Activated CD8-positive, alpha-beta memory T cell treated with anti-CD3 and anti-CD28 coated beads for 48 hours (primary cell): ENCODE measurements at places on chromosomes 11 and 22.

DNA sequence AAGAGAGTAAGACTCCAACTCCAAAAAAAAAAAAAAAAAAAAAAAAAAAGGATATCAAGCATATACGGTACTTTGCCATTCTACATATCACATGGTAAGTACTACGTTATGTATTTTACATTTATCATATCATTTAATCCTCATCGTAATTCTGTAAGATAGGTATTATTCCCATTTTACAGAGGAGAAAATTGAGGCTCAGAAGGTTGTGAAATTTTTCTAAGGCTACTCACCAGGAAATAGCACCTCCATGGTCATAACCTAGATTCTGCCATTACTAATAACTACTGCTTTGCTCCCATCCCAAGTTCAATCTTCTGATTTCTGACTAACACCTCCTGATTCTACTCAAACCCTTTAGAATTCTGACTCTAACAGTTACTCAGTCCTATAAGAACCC lies 138.0 kb downstream of the FCHSD2 start:
- no peak for DNase-seq

- no peak for DNase-seq
Observed at GRCh38 chr11:65862191-65862735, 2.0 kb downstream of the MUS81 start.

GRCh38 chr22:50207383-50208140 lies 6.8 kb downstream of the SELENOO start:
- DNase-seq, result no peak

- no peak for DNase-seq
Observed at GRCh38 chr22:35318346-35319215, 18.9 kb downstream of the TOM1 start.

DNA sequence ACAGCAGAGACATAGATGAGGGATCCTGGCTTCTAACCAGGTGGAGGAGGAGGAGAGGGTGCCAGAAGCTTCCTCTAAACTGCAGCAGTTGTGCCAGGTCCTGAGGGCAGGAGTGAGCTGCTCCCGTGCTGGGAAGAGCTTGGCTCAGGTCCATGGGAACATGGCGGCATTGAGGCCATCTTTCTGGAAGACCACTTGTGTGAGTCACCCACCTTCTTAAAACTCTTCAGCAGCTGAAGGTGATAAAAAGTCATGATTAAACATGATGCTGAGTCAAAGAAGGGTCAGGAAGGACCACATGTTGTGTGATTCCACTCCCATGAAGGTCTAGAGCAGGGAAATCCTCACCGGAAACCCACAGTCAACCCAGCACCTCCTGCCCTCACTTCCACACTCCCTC lies 35.1 kb downstream of the LINC01488 start:
- DNase-seq, result no peak

DNA sequence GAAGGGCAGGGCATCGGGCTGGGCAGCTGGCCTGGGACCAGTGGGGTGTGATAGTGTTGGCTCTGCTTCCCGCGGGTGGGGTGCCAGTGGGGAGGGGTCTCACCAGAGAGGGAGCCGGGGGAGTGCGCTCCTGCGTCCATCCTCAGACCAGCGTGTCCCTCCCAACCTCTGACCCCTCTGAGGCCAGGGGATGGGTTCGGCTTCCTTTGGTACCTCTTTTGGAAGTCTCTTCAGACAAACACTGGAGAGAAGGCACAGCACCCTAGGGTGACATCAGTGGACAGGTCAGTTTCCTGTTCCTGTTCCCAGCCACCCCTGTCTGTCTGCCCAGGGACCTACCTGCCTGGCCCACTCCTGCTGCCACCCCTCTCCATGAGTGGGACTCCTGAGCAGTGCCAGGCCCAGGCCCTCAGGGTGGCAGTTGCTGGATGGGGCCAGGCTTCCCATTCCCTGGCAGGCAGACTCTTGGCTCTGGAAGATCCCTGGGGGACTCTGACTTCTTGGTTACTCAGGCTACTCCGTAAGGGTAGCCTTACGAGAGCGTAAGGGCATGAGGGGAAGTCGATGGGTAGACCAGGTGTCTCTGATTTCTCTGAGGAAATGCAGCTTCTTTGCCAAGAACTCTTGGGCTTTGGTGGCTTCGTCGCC lies 2.6 kb downstream of the TAGLN start:
- DNase-seq, result no peak

DNA sequence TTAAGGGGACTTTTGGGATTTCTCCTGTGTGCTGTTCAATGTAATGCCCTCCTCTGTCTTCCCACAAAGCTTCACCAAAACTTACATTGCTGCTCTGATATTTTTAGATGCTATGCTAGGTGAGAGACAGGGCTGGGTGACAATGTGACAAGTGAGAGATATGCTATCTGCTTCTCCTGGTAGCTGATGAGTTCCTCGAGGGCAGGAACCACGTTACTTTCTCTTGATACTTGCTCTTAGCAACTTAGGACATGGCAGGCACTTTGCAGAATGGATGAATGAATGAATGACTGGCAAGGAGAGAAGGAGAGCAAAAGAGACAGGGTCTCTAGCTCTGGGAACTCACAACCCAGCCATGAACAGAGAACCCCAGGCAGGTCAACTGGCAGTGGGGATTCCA lies 115.4 kb downstream of the C11orf58 start:
- no peak for DNase-seq

DNA sequence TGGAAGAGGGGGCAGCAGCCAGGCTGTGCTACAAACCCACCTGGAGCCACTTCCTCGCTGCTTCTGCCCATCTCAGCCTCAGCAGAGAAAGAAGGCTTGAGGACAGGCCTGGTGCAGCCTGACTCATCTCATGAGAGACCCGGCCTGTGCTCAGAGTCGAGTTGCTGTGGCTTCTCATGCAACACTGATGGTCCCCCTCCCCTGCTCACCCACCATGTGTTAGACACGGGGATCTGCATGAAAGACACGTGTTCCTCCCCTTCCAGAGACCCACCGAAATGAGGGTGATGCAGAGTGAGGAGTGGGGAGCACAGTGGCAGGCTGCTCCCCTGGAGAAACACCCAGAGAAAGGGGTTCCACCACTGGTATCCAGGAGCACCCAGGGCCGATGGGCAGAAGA lies 15.0 kb downstream of the RTN4R start:
- no peak for DNase-seq

GRCh38 chr11:32386770-32387377 lies 48.5 kb downstream of the WT1 start:
- no peak for DNase-seq

DNA sequence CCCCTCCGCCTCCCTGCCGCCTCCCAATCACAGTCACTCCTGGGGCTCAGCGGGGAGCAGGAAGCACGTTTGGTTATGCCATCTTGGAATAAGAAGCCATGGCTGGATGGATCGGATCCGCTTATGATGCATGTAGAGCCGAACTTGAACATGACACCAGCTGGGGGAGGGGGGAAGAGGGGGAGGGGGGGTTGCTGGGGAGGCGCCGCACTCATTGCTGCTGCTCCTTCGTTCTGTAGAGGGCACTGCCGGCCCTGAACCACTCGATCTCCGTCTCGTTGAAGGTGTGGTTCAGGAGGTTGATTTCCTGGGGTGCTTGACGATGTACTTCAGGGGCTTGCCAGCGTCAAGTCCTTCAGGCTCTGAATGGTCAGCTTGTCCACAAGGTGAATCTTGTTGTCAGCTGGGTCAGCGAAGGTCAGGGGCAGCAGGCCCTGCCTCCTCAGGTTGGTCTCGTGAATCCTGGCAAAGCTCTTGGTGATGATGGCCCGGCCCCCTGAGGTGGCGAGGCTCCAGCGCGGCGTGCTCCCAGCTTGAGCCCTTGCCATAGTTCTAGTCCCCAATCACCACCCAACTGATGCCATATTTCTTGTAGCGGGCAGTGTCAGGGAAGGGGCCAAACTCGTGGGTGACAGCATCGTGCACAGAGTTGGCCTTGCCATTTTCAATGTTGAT lies 476.9 kb upstream of the ISX start:
- DNase-seq, result no peak

- DNase-seq, result no peak
Observed at GRCh38 chr11:110468121-110468520, 38.4 kb downstream of the FDX1 start.

DNA sequence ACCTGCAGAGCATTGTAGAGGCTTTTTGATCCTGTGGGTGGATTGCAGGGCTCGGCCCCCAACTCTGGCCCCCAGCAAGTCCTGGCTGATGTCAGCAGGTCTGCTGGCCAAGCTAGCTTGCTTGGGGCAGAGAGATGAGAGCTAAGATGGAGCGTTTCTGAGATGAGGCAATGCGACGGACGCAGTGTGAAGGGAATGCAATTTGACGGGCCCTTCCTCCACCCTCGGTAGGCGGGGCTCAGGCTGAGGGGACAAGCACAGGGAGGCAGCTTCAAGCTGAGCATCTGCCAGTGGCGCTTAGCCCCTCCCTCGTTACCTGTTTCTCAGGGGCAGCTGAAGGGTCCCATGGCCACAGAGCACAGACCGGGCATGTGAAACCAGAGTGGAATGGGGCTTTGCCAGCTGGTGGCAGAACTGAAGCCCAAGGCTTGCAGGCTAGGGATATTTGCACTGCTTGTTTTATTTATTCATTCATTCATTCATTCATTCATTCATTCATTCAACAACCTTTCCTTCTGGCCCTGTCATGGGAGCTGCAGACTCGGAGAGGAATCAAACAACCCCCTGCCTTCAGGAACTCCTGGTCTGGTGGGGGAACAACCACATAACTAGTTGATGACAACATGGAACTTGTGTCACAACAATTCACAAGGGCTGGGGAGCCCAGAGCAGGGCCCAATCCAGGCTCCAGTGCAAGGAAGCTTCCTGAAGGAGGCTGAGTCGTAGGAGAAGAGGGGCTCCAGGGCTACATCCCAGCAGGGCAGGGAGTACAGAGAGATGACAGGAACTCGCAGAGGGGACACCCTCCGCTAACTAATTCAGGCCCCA lies 66.8 kb downstream of the THAP12 start:
- DNase-seq, result no peak

- no peak for DNase-seq
Observed at GRCh38 chr22:22817468-22818201, 70.0 kb upstream of the IGLL5 start.

- DNase-seq, result no peak
Observed at GRCh38 chr22:48579043-48579927, 1248.4 kb downstream of the BRD1 start.

GRCh38 chr22:36900225-36900624 lies 13.2 kb upstream of the CSF2RB start:
- DNase-seq, result no peak

GRCh38 chr11:113276466-113276865 lies 37.9 kb upstream of the TTC12 start:
- DNase-seq, result no peak

DNA sequence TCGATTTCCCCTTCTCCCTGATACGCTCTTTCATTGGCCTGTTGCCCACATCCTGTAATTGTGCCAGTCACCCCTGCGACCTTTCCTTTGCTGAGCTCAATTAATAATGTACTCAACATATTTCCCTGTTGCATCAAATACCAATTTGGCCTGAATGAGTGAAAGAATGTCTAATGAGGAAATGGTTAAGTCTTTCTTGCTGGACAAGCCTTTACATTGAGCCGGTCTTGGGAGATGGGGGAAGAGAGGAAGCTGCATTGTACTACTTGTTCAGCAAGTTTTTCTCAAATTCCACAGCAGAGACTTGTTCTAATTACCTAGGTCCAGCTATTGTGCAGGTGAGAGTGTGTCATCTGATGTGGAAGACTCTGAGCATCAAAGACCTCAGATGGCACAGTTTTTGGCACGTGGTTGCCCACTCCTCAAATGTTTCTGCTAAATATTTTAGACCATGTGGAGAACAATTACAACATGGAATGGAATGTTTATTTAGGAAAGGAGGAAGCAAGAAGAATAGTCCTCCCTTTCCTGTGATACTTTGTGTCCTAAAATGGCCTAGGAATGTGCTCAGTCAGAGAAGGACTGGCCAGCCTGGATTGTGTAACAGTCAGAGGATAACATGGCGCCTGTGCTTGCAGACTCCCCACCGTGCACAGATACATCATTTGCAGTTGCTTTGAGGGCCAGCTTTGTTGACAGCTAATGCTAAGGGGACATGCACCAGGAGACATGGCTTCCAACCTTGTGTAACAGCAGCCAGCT lies 129.5 kb upstream of the E2F8 start:
- DNase-seq, result no peak

GRCh38 chr11:46377290-46377689 lies 4.2 kb upstream of the MDK start:
- no peak for DNase-seq

- DNase-seq, result no peak
Observed at GRCh38 chr11:65184146-65184545, 2.4 kb downstream of the CAPN1 start.

DNA sequence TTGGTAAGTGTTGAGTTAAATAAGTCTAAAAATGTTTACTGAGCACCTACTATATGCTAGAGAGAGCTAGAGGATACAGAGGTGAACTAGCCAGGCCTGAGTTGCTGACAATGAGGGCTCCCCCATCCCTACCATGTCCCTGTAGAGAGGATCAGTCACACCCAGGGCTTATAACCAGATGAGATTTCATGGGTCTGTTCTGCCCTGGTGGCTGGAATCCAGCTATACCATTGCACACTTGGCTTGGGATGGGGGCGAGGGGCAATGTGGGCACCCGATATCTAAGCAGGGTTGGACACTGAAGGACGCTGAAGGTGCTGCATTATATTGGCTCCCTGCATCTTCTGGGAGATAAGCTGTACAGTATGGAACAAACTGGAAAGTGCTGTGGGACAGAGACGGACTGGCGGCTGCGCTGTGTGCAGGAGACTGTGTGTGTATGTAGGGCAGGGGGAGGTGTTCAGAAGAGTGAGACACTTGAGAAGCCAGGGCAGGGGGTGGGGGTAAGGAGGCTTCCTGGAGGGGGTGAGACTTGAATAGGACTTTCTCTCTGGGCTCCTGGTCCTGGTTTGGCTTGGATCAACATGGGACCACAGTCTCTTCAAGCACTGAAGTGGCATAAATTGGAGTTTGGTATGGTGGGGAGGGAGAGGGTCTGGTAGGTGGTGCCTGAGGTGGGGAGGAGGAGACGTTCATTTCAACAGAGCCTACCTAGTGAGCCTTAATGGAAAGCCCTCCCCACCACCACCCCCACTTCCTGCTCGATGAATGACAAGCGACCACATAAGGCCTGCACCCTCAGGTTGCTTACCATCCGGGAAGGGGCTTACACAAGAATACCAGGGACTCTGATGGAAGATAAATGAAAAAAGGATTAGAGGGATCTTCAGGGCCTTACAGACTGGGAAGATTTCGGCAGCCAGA lies 1.8 kb downstream of the CD82 start:
- peak; percentile 12 for DNase-seq

- DNase-seq, result no peak
Observed at GRCh38 chr11:61753672-61754071, 1.2 kb downstream of the MYRF start.

DNA sequence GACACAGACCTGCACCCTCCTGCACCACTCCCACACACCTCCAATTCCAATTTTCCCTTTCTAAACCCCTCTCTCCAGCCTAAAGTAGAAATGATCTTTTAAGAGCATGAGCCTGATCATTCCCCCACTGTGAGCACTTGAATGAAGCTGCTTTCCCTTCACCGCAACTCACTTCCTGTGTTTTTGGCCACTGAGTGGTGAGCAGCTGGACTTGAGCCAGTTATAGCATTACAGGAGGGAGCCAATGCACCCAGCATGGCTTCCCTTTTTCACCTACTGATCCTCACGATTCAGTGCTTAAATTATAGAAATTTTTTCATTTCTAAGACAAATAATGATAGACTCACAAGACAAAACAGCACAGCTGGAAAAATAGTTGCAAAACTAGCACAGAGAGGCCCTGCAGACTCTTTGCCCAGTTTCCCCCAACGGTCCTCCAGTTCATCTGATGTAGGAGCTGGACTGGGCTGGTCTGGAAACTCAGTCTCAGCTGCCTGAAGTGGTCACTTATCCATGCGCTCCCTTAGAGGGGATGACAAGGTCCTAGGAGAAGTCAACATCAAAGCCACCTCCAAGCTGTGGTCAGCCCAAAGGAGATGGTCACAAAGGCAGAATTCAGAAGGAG lies 9.7 kb upstream of the APOL4 start:
- DNase-seq, result no peak
